ENCODE measurements at places on chromosomes 2 and 18.

DNA sequence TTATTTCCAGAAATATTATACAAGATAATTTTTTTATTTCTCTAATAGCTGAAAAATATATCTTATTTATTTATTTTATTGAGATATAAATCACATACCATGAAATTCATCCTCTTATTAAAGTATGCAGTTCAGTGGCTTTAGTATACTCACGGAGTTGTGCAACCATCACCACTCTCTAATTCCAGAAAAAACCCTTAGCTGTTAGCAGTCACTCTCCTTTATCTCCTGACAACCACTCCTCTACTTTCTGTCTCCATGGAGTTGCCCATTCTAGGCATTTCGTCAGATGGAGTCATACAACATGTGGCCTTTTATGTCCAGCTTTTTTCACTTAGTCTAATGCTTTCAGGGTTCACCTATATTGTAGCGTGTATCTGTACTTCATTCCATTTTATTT lies 66.5 kb downstream of the TCF7L1 start:
- DNase-seq, result no peak

- peak; percentile 17 for DNase-seq
Measured at GRCh38 chr18:8705238-8705960, at the start of gene MTCL1. TSS of gene MTCL1 (plus strand) at chr18:8705556. CDS start at chr18:8705661, 105 bp downstream.

DNA sequence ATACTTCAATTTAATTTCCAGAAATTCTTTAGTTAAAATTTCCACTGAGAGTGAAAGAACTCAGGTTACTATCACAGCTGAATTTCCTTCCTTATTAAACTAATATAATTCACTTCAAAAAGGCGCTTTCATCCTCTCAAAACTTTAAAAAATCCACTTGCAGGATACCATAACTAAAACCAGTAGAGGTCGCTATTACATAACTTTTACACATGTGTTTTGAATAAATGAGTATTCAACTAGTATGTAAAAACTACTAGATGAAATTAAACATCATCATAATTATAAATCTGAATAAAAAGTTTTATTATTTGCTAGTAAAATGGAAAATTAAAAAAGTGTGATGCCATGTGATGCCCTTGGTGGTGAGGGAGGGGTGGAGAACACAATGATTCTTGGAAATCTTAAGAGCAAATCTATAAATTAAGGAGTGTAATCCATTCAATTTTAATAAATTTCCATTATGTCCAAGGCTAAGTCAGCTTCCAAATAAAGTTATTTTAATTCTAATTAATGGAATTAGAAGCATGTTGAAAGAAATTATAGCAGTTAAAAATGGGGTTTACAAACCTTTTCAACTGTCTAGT lies 61.4 kb downstream of the SOS1 start:
- DNase-seq, result no peak

DNA sequence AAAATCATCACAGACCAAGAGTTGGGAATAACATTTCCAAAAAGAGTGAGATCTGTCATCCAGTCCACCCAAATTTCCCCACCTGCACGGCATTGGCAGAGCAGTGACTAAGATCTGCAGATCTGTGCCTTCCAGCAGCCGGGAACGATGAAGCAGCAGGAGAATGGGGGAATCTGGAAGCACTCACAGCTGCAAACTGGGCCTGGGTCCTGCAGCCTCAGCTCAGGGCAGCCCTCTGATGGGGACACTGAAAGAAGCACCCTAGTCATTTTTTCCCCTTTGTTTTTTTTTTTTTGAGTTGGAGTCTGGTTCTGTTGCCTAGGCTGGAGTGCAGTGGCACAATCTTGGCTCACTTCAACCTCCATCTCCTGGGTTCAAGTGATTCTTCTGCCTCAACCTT lies 4.4 kb upstream of the SAG start:
- no peak for DNase-seq

DNA sequence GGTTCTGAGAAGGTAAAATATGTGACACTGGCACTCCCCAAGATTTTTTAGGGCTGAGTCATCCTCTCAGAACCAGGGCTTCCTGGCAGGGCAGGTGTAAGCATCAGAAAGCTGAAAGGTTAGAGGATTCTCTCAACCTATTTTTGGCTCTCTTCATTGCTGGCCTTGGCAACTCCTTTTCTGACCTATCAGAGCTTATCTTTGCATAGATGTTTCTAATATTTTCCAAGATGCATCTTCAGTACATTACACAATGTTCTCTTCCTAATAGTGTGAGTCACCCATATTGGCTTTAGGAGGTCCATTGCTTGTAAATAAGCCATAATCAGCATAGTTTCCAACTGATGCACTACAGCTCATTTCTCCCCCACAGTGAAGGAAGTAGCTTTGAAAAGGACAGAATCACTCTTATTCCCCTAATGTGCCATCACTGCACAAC lies 2008.4 kb upstream of the PIK3C3 start:
- DNase-seq, result no peak

DNA sequence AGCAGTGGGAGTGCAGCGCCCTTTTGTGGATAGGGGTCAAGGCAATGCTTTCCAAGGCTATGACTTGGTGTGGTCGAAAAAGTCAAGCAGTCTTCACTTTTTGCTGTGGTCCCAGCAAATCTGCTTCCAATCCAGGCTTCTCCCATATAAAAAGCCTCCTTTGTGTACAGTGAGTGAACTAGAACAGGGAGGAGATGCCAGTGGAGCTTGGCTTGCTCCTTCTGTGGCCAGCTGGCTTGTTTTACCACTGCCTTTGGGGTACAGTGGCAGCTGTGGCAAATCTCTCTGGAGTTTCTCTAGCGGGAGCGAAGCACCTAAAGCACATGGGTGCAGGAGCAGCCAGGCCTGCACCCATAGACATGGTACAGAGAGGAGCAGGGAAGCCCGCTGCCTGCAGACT lies 103.5 kb downstream of the MSH2 start:
- DNase-seq, result no peak
